ENCODE measurements at places on chromosomes 7 and 10.
A peak's percentile ranks its signal among the peaks of the same experiment; 100 is the strongest.

- DNase-seq = no peak
Observed at GRCh38 chr7:109864230-109864629, 1226.7 kb upstream of the LRRN3 start.

- DNase-seq = no peak
Observed at GRCh38 chr10:50618624-50619023, 5.1 kb downstream of the SGMS1 start.

GRCh38 chr7:1591876-1592275 lies 22.0 kb upstream of the PSMG3 start:
- no peak for DNase-seq

- DNase-seq = peak; percentile 57
Observed at GRCh38 chr10:119316729-119317097, 109.3 kb downstream of the GRK5 start.

DNA sequence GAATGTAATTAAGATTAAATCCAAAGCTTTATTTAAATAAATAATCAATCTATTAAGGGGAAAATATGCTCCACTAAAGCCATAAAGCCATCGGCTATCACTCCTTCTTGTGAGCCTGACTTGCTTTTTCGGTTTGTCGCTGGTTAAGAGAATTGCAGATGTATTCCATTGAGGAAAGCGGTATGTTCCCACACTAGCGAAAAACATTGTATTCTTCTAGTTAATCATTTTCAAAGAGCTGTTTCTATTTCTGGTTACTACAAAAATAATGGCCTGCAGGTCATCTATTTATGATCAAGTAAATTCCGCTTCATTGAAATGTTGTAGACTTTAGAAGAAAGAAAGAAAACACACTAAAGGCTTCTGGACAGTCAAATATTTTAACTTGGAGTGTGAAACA lies 173.4 kb downstream of the CACNB2 start:
- DNase-seq = no peak
